AG04450 (cell line): ENCODE measurements at places on chromosomes 2 and 18. TPM values are rescaled to one million over a fixed set of nuclear protein-coding genes. Genes with fewer than 3 reads are reported as not detected.
A peak's percentile ranks its signal among the peaks of the same experiment; 100 is the strongest.

Gene FHOD3
- polyA plus RNA-seq, result 41.1 and 50.3 TPM in 2 replicates

Gene ECEL1
- polyA plus RNA-seq, result not detected in 2 replicates

Gene PSMD14
- 66.5 and 95.3 TPM in 2 replicates for polyA plus RNA-seq

Gene SP3
- polyA plus RNA-seq, result 60.6 and 71.8 TPM in 2 replicates

Gene ATP8B1
- polyA plus RNA-seq, result 59.8 and 77.6 TPM in 2 replicates

GRCh38 chr2:70753902-70754301, 14.1 kb downstream of the ADD2 start:
- DNase-seq, result no peak

GRCh38 chr2:196967116-196967515, 40.6 kb upstream of the PGAP1 start:
- no peak for DNase-seq

GRCh38 chr18:74115046-74115445, 32.6 kb downstream of the FBXO15 start:
- peak; percentile 45 for DNase-seq

DNA sequence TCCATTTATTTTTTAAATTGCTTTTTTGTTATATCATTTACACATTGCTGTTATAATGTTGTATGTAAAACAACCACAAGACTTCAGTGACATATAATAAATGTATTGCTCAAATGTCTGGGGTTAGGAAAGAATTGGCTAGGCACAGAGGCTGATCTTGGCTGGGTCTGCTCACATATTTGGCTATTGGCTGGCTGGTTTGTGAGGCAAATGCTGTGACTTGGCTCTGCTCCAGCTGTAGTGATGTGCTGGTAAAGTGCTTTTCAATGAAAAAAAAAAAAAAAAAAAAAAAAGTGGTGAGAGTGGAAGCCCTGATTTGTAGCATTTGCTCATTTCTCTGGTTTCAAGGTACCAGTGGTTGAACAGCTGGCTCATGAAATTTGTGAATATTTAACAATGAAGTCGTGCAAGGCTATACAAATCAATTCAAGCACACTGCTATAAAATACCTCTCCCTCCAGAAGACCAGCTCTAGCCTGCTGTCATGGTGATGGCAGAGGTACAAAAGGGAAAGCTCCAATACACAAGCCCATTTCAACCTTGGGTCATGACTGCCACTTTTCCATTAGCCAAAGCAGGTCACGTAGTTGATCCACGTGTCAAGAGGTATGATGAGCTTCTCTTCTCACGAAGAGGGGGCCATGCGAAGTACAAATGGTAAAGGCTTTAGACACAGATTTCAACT, 43.7 kb upstream of the RIT2 start:
- no peak for DNase-seq

GRCh38 chr18:41577529-41577928, 377.5 kb upstream of the PIK3C3 start:
- no peak for DNase-seq

- DNase-seq, result no peak
Measured at GRCh38 chr18:75261430-75262223, 51.0 kb downstream of the TSHZ1 start.

GRCh38 chr2:26561918-26562810, 79.0 kb downstream of the CIB4 start:
- DNase-seq, result no peak

- DNase-seq, result no peak
Measured at GRCh38 chr2:222753251-222753824, 81.9 kb downstream of the MOGAT1 start.

DNA sequence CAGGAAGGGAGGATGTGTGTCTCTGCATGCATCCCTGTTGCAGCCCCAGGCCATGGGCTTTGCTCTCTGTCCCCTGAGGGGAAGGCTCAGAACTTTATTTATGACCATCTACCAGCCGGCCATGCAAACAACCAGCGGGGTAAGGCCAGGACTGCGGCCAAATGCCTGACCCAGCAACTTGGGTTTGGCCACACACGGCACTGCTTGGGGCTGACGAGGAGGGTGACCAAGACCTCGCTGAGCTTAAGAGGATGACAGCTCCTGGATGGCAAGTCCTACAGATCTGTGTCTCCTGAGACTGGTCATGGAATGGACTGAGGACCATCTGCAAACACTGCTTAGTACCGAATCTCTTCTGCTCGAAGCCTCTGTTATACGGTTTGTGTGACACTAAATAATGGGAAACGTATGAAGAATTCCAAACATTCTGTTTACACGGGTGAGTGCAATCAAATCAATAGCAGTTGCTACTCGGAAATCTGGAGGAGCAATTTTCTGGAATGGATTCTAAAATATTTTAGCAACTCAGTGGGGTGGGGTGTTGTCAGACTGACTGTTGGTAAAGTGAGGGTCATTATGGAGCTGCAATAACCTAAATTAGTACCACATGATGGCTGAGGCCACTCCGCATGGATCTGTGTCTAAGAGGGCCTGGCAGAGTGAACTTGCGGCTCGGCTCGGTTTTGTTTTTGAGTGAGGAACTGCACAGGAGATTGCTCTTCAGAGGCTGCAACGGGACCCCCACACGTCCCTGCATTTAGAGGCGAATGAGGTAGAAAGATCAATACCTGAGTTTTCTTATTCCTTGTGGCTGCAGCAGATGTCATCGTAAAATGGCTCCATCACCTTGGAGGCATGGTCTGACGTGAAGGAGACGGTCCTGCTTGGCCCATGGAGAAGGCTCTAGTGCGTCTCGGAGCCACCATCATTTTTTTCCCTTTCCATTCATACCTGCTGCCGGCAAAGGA, 26.6 kb downstream of the TMEM18 start:
- DNase-seq, result no peak

DNA sequence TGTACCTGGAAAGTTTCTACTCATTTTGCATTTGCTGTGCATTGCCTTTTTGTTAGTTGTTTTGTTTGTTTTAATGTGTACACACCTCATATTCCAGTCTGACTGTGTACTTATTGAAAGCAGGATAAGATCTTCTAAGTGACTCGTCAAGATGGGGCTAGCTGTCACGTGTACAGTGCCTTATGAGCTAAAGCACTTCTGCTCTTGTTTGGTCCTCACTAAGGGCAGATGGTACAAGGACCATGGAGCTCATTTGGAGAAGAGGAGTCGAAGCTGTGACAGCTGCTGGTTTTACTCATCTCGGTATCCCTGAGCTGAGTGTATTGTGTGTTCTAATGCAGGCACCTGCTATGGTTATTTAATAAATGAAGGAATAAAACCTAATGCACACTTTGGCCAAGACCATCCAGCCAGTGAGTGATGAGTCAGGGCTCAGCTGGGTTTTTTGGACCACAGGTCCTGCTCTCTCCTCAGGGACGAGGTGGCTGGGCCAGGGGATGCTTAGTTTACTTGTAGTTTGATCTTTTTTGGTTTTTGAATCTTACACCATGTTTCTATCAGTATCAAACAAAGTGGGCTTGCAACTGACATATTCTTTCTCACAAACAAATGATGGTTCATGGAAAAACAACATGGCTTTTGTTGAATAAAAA, 152.5 kb upstream of the APCDD1 start:
- no peak for DNase-seq

DNA sequence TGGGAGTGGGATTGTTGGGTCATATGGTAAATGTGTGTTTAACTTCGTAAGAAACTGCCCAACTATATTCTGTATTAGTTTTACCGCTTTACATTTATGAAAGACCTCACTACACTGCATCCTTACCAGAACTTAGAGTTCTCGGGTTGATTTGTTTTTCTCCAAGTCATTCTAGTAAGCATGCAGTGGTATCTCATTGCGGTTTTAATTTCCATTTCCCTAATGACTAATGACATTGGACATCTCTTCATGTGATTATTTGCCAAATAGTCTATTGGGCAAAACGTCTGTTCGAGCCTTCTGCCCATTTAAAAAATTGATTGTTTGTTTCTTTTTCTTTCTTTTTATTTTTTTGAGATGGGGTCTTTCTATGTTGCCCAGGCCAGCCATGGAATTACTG, 6.8 kb downstream of the FBLN7 start:
- DNase-seq, result no peak

GRCh38 chr2:209367075-209367747, 56.6 kb upstream of the MAP2 start:
- DNase-seq, result no peak

- DNase-seq, result no peak
Measured at GRCh38 chr2:23452372-23452771, 67.4 kb downstream of the KLHL29 start.

DNA sequence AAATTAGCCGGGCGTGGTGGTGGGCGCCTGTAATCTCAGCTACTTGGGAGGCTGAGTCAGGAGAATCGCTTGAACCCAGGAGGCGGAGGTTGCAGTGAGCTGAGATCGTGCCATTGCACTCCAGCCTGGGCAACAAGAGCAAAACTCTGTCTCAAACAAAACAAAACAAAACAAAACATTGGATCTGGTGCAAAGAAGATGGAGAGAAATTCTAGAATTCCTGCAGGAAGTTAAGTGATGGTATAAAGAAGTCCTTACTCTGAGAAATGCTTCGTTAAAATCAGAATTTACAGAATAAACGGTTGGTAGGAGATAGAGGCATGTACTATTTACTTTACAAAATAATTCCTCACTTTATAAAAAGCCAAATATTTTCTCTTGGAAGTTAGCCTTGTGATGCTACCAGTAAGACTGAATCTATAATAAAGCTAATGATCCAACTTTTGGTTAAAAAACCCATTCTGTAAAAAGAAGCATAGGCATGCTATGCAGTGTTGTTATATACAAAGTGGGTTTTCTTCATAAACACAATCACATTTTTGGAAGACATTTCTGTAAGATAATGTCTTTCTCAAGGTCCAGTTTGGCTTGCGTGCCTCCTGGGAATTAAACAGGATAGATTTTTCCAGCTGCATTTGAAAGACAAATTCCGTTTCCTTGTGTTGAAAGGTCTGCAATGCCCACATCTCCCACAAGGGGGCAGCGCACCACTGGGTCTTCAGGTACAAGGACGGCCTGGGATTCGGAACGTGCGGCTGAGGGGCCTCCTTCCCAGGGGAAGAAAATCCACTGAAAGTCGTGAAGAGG, 35.6 kb upstream of the PNO1 start:
- DNase-seq, result peak; percentile 82

DNA sequence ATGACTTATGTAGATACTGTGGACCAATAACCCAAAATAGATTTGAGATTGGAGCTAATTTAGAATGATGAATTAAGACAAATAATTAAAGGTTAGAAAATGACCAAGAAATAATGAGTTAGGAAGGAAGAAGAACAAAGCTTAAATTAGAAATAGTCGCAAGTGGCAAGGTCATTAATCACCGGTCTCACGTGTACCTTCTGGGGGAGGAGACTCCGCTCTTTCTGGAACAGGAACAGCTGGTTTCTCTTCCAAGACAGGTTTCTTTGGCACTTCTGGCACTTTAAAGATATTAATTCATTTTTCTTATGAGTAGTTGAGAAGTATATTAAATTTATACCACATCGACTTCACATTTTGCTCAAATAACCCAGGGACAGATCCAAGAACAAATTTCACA, 156.7 kb downstream of the TTN start:
- no peak for DNase-seq

DNA sequence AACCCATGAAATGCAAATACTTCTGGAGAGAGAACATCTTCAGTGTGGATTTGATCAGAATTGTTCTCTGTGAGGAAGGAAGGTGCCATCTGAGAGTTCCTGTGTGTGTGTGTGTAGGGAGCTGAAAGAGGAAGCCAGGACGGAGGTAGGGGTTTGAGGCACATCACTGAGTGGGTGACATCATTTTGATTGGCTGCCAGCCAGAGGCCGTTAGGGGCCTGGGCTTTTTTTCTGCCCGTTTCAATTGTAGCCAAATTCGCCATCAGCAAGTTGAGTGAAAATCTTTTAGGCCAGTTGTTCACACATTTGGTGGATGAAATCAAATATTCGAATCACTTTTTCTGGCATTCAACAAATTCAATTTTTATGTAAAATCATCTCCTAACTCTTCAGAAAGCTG, 48.9 kb downstream of the TSN start:
- no peak for DNase-seq

- DNase-seq, result peak; percentile 3
Measured at GRCh38 chr2:74333175-74333574, 10.0 kb downstream of the SLC4A5 start.

- no peak for DNase-seq
Measured at GRCh38 chr18:24031916-24032315, 17.4 kb downstream of the TTC39C start.

DNA sequence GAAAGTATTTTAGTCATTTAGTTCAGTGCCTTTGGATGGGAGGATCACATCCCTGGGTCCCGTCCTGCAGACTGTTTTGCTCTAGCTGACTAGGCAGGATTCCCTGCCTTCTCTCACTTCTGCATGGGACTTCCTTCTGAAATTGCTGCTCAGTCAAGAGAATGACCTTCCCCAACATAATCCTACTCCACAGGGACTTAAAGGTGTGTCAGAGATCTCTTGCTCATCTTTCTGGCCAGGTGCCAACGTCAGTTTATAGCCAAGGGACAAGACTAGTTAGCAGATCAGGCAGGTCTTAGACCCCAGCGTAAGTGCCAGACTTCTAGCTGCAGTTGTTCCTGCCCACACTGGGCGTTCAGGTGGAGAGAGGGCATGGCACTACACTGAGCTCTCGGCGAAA, 9.5 kb upstream of the IL1B start:
- no peak for DNase-seq

- no peak for DNase-seq
Measured at GRCh38 chr2:108911807-108912628, 77.0 kb downstream of the EDAR start.

GRCh38 chr2:30239308-30239985, 8.1 kb downstream of the LBH start:
- DNase-seq, result no peak

- no peak for DNase-seq
Measured at GRCh38 chr2:37284381-37284780, 40.3 kb downstream of the PRKD3 start.

GRCh38 chr18:10349561-10349960, 104.9 kb upstream of the APCDD1 start:
- no peak for DNase-seq

GRCh38 chr18:45024357-45025088, 343.8 kb downstream of the SETBP1 start:
- no peak for DNase-seq
